COR-L47 (cell line): ENCODE measurements at places on chromosomes 13 and 19.

GRCh38 chr19:51138549-51138979 lies 3.5 kb upstream of the SIGLEC7 start:
- DNase-seq, result no peak

GRCh38 chr13:111527614-111528229 lies 207.3 kb downstream of the TEX29 start:
- DNase-seq, result no peak

DNA sequence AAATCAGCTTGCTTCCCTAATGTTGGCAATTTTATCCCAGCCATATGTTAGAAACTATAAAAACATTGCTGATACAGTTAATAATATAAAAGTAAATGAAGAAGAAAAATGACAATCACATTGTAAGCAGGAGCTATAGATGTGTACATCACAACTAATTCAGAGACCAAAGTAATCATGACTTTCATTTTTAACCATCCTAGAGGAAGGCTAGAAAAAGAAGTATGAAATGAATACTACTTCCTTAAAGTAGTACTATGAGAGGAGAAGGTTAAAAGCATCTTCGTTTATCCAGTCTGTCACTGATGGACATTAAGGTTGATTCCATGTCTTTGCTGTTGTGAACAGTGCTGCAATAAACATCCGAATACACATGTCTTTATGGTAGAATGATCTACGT lies 135.5 kb downstream of the IRS2 start:
- no peak for DNase-seq

- no peak for DNase-seq
These were observed 941 bp downstream of the DUS3L start for GRCh38 chr19:5789886-5790558.

- DNase-seq, result no peak
These were observed 27.4 kb downstream of the LRCH1 start for GRCh38 chr13:46580362-46580839.

DNA sequence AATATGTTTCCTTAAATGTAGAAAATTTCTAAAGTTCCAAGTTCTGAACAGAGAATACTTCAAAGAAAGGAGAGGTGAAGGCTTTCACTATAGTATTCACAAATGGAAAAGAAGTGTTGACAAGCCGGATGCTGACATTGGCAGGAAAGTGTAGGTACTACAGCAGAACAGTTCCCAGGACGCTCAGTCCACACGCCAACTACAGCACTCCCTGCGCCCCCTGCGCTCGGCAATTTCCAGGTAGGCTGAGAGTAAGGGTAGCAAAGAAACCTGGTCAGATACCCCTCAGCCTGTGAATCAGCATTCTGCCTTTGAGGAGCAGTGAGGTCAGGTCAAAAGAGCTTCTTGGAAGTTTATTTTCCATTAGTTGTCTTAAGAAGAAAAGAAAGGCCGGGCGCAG lies 115.3 kb downstream of the NALCN start:
- no peak for DNase-seq

DNA sequence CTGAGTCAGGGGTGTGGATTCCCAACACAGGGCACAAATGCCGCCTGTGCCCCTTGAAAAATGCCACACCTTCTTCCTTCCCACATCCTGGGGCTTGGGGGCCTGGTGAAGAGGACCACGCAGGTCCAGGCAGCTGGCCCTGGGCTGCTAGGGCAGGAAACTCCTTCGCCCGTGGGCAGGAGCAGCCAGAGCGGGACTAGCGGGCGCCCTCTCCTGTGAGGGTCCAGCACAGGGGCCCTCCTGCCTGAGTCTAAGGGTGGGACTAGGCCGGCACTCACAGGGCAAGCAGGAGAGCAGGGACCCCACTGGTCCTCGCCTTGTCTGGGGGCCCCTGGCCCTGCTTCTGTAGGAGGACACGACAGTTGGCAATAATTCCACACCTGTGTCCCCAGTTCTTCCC lies 7.5 kb upstream of the CEBPA start:
- DNase-seq, result no peak

- no peak for DNase-seq
These were observed 31.0 kb upstream of the KATNAL1 start for GRCh38 chr13:30338331-30338851.

DNA sequence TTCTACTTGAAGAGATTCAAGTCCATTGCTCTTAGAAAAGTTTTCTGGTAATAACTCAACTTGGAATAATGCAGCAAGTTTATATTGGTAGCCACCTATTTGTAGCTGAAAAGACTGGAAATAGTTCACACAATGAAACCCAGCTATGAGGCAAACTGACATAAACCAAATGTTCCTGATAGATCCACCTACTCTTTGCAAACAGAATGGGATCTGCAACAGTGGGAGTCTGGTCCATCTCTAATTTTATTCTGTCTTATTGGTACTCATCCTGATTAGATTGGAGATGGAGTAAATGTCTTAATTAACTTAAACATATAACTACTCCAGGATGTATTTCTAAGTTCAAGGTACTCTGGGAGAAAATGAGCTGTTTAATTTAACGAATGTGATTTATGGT lies 438.0 kb downstream of the OLFM4 start:
- no peak for DNase-seq
